Hematopoietic multipotent progenitor cell treated with erythropoietin and hydrocortisone succinate and interleukin-3 and kit ligand, for 4 days (in vitro differentiated cells): ENCODE measurements at places on chromosomes 3 and 15.

DNA sequence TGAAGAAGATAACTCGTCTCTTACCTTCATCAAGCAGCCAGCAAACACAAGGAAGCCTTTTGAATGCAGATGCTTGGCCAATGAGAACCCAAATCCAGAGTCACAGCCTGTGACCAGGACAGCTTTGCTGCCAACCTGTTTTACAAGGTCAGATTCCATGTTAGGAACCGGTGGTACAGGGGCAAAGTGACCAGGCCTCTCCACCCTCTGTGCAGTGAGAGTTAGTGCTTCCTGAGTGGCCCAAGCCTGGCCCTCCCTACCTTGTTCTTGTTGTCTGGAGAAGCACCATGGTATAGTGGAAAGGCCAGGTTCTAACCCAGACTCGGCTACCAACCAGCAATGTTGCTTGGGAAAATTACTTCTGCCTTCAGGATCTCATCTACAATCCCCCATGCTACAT is 23.4 kb downstream of the BDH1 start:
- no peak for DNase-seq

DNA sequence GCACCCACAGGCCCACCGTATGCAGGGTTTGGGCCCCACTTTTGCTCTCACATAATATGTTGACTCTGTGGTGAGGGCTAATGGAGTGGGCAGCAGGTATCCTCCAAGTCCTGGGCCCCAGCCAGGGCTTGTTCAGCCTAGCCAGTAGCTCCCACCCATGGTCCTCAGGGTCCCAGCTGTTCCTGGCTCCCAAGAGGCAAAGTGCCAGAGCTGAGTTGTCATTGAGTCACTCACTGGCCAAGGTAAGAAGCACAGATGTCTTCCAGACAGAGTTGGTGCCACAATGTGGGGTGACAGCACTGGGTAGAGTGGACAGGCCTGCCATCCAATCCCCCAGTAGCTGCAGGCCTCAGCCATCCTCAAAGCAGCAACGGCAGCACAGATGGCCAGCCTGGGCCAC is 4.3 kb downstream of the SHF start:
- no peak for DNase-seq

DNA sequence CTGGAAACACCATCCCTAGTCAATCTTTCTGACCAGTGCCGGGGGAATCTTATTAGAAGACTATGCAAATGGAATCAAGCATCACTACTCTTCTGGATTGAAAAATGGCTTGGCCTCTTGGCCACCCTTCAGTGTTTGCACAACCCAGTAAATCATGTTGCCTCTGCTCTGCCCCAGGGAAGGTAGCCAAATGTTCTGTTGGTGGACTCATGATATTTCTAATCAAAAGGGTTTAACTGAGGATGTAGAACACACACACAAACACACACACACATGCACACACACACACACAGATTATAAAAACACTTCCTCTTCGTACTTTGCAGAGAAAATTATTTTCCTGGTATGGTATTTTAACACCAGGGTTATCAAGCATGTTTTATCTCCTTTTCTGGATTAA is 7.9 kb downstream of the RBP2 start:
- no peak for DNase-seq

- DNase-seq = no peak
Measured at GRCh38 chr3:124916837-124917409, 17.6 kb downstream of the MUC13 start.

DNA sequence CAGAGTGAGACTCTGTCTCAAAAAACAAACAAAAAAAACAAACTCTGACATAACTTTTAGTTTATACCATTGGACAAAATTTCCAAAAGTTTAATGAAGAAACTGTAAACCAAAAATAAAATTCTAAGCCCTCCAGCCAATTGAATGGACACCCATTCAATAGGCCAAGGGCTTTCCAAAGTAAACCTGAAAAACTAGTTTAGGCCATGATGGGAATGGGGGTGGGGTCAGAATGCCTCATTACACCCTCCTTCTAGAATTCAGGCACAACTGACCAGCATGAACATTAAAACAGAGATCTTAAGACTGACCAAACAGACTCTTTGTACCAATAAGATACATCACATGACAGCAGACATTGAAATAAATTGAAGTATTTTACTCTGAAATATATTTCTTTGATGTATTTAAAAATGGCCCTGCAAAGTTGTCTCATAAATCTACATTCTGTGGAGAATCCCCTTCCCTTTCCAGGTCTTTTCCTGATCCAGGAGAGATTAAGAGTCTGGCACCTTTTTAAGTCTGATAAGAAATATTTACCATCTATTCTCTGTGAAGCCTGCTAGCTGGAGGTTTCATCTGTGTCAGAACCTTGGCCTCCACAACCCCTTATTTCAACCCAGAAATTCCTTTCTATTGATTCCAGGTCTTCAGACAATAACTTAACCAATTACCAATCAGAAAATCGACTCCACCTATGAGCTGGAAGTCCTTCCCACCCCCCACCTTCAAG is 15.7 kb downstream of the THOC7 start:
- no peak for DNase-seq

- DNase-seq = no peak
Measured at GRCh38 chr3:196499807-196500524, 3.6 kb downstream of the RNF168 start.

GRCh38 chr3:197028728-197029510 is 698 bp downstream of the MELTF start:
- peak; percentile 51 for DNase-seq

GRCh38 chr3:41125258-41125657 is 74.0 kb upstream of the CTNNB1 start:
- no peak for DNase-seq

GRCh38 chr3:161171113-161171512 is 50.0 kb upstream of the NMD3 start:
- DNase-seq = peak; percentile 21

DNA sequence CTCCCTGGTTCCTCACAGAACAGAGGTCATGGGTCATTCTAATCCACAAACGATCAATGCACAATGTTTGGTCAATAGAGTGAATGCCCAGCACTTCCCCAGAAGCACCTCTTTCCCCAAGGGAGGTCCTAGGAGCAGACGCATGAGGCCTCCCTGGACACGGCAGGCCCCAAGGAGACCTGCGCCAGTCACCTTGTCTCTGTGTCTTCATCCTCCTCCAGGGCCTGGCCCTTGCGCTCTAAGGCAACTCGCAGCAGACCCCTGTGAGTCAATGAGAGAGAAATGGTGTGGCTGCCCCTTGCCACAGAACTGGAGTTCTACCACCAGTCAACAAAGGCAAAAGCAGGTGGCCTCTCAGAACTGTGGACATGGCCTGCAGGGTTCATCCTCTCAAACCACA is 18.1 kb downstream of the ALS2CL start:
- no peak for DNase-seq

GRCh38 chr15:73174171-73174570 is 121.9 kb downstream of the NEO1 start:
- no peak for DNase-seq

DNA sequence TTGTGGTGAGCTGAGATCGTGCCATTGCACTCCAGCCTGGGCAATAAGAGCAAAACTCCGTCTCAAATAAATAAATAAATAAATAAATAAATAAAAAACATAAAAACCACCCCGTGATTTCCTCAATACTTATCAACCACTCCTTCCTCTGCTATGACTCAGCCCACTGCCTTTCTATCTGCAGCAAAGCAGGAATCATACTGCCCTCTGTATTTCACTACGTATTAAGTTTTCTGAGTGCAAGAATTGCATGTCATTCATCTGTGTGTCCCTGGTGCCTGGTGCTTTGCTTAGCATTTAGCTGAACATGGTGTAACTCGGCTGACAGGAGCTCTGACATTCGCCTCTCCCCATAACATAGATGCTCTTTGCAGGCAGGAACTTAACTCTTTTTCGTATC is 7.1 kb downstream of the LSG1 start:
- DNase-seq = peak; percentile 85

GRCh38 chr3:131960324-131960723 is 74.5 kb downstream of the CPNE4 start:
- no peak for DNase-seq

- DNase-seq = no peak
Measured at GRCh38 chr3:41679374-41679773, 282.5 kb downstream of the ULK4 start.

DNA sequence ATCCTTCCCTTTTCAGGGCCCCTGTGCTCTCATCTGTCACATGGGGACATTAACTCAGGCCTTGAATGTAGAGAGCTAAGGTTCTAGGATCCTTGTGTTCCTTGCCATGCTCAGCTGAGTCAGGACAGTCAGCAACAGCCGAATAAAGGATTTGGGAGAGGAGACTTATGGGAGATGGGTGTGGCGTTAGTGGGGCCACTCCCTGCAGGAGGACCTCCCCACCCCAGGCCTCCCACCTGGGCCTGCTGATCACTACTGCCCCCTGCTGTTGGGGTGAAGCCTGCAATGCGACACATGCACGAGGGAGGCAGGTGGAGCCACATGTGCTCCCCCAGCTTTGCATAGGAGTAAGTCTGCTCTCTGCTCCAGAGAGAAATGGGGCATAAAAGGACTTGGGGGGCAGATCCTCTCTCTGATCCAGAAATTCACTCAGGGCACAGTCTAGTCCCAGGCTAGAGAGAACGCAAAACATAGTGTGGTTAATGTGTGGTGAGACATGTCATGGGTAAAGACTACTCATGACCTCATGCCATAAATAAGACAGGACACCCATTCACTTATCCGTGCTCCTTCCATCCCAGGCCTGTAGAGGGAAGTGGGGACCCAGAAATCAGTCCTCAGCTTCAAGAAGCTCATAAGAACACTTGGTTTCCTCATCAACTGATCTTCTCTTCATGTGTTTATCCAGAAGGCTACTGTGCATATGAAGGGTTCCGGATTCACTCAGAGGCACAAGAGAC is 19.4 kb downstream of the RBP1 start:
- DNase-seq = peak; percentile 39

DNA sequence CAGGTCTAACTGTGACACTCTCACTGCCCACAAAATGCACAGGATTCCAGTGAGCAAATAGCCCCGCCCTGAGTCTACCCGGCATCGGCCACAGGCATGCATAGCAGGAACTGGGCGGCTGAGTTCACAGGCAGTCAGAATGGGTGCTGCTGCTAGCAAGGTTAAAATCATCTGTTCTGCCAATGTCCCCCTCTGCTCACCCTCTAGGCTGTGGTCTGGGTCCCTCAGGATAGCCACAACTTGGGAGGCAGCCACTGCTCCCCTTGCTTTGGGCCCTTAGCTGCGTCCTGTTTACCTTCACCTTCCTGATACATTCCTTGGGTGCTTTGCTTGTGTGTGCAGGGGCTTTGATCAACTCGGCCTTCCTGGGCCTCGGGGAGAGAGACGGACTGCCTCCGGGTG is 232.9 kb upstream of the RGMA start:
- DNase-seq = no peak

- DNase-seq = no peak
Measured at GRCh38 chr3:43874731-43875130, 184.0 kb downstream of the ABHD5 start.

DNA sequence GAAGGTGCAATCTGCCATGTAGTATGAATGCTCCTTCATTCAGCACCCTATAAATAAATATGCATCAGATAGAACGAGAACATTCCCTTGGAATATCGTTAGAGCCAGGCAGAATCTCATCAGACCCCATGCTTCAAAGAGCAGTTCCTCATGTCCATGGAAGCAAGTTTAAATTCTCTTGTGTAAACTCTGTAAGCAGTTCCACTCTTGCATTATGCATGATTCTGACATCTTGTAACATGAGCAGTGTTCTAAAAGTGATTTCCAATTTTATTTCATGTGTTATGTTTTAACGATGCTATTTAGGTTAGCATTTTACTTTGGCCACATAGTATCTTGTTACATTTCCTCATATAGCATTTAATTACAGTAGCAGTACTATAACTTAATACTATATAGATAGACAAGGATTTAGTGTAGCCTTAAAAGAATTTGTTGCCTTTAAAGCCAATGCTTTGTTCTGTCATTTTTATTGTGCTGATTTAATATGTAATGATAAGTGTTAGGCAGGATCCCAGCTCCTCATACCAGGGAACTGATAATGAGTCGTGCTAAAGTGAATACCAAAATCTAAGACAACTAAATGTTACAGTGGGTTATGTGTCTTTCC is 161.2 kb upstream of the NECTIN3 start:
- DNase-seq = no peak

DNA sequence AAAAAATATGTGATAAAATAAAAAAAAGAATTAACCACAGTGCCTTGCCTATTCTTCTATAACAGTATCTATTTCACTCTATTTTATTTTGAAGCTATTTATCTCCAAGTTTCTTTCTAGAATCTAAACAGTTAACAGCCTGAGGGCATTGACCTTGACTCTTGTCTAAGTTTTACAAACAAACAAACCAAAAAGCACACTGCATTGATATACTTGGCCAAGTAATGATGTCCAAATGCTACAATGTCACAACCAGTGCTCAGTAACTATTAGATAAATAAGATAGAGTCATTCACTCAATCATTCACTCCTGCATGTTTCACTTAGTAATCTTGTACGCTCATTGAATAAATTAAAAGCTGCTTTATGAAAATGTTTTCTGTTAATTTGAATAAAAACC is 386.5 kb downstream of the TIGIT start:
- no peak for DNase-seq

DNA sequence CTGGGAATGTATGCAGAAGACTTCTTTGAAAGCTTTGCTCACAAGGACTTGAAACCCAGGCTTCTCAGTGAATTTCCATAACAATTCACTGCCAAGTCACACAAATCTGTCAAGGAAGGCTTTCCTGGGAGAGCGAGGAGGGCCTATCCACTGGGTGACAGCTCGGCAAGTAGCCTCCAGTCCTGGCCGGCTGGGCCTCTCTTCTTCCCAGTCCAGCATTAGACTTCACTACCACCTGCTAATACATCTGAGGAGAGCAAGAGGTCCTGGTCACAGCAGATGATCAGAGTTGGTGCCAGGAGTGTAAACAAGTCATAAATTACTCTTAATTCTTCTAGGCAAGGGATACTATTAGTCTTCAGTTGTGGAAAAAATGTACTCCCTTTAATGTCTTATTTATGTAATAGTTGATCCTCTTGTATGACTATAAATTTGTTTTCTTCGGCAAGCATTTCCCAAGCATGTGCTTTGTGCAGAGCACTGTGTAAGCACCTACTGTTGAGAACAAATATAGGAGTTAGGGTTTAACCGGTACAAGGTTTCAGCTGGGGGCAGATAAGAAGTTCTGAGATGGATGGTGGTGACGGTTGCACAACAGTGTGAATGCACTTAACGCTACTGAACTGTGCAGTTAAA is 162.9 kb downstream of the VGLL4 start:
- peak; percentile 67 for DNase-seq

DNA sequence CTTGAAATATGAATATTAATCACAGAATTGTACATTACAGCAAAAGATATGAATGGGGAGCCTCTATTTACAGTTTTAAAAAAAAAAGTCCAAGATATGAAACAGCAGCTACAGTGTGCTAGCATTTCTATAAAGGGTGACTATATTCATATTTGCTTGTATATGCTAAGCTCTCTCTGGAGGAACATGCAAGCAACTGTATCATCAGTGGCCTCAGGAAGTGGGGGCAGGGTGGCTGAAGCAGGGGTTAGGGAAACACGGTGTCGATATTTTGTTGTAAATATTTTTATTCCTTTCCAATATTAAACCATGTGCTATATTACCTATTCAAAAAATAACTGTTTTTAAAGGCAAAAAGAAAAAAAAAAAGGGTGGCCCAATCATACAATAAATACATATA is 2.3 kb downstream of the UACA start:
- no peak for DNase-seq
